RWPE1 (cell line): ENCODE measurements at places on chromosomes 16 and 17.

- no peak for DNase-seq
These were observed 68.8 kb downstream of the CMIP start for GRCh38 chr16:81513204-81514040.

GRCh38 chr17:44351961-44352827 lies 7.1 kb downstream of the GRN start:
- no peak for DNase-seq

DNA sequence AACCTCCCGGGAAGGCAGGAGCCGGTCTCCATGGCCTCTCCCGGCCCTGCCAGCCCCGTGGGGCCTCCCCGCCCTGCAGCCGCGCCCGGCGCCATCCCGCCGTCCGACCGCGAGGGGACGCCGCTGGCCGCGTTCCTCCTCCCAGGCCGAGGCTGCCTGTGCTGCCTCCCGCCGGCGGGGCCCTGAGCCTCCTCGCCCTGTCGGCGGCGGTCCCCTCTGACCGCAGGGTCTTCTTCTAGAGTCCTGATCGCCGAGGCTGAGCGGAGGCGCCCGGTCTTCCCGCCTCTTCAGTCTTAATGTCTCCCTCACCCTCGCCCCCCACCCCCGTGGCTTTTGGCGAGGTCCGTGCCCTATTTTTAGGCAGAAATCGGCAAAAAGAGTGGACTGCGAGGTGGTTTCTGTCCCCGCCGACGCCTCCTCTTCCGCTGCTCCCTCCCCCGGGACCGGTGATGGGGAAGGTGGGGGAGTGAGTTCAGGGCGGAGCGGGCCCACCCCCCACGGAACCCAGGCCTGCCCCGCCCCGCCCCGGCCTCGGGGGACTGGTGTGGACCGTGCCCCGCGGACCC lies 794 bp upstream of the CPNE7 start:
- DNase-seq: peak; percentile 70

- peak; percentile 98 for DNase-seq
These were observed 480 bp upstream of the MPRIP start for GRCh38 chr17:17041571-17042383.

DNA sequence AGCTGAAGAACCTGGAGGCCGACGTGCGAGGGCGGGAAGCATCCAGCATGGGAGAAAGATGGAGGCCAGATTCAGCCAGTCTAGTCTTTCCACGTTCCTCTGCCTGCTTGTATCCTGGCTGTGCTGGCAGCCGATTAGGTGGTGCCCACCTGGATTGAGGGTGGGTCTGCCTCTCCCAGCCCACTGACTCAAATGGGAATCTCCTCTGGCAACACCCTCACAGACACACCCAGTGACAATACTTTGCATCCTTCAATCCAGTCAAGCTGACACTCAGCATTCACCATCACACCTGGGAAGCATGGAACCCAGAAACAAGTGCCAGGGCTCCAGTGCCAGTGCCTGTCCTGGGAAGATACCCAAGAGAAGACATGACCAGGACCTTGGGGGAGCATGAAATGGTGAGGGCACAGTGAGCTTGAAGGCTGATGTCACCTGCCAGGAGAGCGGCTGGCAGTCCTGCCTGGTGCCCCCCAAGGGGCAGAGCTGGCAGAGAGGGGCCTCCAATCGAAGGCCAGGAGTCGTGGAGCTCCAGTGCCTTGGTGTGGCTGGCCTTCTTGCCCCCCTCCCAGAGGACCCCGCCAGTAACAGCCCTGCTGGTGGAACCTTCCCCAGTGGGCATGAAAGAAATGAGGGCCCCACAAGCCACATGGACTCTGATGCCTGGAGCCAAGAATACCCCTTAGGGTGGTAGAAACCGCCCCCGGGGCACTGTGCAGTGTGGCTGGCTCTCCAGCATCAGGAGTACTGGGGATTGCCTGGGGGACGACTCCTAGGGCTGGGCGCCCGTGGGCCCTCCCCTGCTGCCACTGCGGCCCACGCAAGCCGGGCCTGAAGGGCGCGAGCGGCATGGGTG lies 643 bp upstream of the NPB start:
- DNase-seq: no peak

DNA sequence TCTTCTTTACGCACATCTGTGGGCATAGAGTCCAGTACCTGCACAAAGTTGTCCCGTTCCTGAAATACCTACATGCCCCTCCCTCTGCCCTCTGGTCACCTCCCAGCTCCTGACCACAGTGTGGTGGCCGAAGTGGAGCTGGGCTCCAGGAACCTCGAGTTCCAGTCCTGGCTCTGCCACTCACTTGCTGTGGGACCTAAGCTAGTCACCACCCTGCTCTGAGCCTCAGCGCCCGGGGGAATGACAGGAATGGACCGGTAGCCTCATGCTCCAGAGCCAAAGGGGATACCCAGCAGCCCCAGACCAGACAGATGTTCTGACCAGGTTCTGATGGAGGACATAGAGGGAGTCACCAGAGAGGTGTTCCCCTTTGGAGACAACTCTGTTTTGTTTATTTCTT lies 26.7 kb upstream of the ITGA3 start:
- DNase-seq: no peak

DNA sequence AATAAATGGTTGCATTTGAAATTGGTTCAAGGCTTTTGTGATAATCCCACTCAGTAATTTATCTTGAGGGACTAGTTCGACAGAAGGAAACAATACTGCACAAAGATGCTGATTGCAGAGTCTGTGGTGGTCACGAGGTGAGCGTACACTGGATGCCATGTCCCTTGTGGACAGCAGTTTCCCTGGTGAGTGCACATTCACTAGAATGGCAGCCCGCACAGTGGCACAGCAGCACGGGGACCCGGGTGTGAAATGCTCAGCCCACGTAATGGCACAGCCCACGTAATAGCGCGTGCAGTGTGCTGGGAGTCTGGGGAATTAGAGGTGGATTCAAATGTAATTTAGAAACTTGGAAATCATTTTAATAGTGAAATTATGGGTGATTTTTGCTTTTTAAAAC lies 154.0 kb downstream of the LGALS9B start:
- DNase-seq: no peak

- DNase-seq: peak; percentile 34
These were observed 20.9 kb downstream of the COIL start for GRCh38 chr17:56939869-56940484.

GRCh38 chr17:64355536-64356303 lies 34.9 kb downstream of the PECAM1 start:
- DNase-seq: no peak

GRCh38 chr16:89202422-89203215 lies 2.3 kb upstream of the SLC22A31 start:
- DNase-seq: no peak

- no peak for DNase-seq
These were observed 117.3 kb downstream of the ADCY9 start for GRCh38 chr16:3998793-3999478.

GRCh38 chr16:48834576-48834975 lies 224.6 kb upstream of the N4BP1 start:
- DNase-seq: no peak

- no peak for DNase-seq
These were observed 15.9 kb downstream of the IRX3 start for GRCh38 chr16:54270711-54271110.

GRCh38 chr17:3921006-3921405 lies 4.7 kb upstream of the P2RX1 start:
- DNase-seq: no peak

- no peak for DNase-seq
These were observed 43.4 kb downstream of the ADCY7 start for GRCh38 chr16:50309527-50310307.

DNA sequence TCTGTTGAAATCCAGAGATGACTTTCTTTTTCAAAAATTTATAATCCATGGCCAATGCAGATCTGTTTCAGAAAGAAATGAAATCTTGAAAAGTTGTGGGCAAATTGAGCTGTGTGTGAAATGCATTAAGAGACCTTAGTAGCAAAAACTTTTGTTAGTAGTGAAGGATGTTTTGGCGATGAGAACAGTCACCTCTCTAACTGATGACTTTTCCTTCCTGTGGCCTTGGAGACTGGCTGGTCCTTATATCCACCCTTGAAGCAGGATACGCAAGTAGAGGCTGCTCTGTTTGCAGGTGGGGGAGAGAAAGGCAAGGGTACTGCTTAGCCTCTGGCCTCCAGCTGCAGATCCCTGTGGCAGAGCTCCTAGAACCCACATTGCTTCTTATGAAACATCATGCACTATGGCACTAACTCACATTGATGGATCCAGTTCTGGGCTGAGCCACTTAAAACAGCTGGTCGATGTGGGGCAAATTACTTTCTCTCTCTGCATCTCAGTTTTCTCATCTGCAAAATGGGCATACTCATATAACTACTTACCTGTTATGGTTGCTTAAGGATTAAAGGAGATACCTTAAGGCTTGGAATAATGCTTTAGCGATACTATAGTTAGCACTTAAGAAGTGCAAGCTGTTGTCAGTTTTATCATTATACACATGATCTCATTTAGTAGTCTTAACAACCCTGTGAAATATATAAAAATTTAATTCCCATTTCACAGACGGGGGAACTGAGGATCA lies 89.3 kb downstream of the SDR42E1 start:
- no peak for DNase-seq

DNA sequence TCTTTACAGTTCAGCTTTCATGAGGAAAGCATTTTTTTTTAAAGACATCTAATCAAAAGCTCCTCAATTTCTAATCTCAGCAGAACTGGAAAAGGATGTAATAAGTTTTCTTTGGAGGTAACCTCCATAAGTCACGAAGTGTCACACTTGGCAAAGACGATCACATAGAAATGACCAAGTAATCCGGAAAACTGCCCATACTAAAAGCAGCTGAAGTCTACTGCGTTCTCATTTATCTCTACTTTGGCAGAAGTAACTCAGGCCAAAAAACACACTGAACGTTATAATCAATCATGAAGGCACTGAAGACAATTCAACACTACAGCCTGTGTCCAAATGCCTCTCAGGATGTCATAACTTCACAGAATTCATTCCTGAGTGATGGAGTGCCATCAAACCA lies 39.8 kb downstream of the ERN1 start:
- no peak for DNase-seq

- no peak for DNase-seq
These were observed 13.6 kb downstream of the LGALS9 start for GRCh38 chr17:27644586-27644985.

DNA sequence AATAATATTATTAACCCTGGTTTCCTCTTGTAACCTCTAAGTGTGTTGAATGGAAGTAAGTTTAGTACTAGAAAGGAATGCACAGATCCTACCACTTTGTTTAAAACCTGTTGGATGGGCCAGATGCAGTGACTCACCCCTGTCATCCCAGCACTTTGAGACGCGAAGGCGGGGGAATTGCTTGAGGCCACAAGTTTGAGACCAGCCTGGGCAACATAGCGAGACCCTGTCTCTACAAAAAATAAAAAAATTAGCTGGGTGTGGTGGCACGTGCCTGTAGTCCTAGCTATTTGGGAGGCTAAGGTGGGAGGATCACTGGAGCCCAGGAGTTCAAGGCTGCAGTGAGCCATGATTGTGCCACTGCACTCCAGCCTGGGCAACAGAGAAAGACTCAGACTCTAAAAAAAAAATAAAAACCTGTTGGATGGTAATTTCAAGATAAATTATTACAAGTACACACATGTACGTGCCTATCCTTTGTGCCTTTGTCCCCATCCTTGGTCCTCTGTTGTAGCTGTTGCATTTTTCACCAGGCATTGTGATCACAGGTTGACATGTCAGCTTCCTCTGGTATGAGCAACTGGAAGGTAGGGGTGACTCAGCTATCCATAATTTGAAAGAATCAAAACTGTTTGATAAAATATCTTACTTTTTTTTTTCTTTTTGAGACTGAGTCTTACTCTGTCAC lies 30.7 kb upstream of the METTL9 start:
- DNase-seq: peak; percentile 42

GRCh38 chr16:59385959-59386358 lies 651.8 kb upstream of the GOT2 start:
- DNase-seq: no peak

- no peak for DNase-seq
These were observed 59.6 kb downstream of the SOCS1 start for GRCh38 chr16:11196286-11196828.

DNA sequence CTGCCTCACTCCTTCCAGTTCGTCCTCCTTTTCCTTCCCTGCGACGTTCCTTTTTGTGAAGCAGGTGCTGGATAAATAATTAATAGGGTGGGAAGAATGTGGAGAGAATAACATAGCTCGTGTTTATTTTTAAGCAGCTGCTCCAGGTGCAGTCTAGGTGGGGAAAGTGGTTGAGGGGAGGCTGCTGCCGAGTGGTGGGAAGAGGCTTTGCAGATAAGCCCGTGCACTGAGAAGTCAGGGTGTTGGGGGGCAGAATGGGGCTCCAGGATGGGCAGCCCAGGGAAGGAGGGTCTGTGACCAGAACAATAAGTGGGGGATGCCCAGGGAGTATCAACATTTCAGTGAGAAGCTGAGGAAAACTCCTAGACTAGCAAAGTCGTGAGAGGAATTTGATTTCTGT lies 300.5 kb downstream of the CPPED1 start:
- DNase-seq: no peak

DNA sequence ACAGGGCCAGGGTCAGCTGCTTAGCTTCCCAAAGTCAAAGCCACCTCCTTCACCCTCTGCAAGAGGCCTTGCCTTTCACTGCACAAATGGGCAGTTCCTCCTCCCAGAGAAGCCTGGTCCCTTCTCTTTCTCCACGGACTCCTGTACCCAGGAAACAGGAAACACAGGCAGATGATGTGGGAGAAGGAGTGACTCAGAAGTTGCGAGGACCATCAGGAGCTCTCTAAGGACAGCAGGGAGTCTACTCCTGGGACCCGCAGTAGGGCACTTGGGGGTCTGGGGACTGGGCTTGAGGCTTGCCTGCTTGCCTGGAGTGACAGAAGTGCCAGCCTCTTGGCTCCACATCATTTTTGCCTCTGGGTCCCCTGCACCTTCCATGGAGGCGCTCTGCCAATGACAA lies 47.4 kb upstream of the KSR1 start:
- peak; percentile 13 for DNase-seq

- DNase-seq: no peak
These were observed 127.1 kb downstream of the DYNLRB2 start for GRCh38 chr16:80667925-80668324.

- DNase-seq: no peak
These were observed 6.9 kb downstream of the ALYREF start for GRCh38 chr17:81884520-81884919.

GRCh38 chr17:7382901-7383300 lies 2.0 kb downstream of the TNK1 start:
- DNase-seq: no peak

GRCh38 chr17:43645765-43646481 lies 15.8 kb downstream of the MEOX1 start:
- peak; percentile 46 for DNase-seq
